ENCODE measurements at places on chromosomes 12 and 14.

DNA sequence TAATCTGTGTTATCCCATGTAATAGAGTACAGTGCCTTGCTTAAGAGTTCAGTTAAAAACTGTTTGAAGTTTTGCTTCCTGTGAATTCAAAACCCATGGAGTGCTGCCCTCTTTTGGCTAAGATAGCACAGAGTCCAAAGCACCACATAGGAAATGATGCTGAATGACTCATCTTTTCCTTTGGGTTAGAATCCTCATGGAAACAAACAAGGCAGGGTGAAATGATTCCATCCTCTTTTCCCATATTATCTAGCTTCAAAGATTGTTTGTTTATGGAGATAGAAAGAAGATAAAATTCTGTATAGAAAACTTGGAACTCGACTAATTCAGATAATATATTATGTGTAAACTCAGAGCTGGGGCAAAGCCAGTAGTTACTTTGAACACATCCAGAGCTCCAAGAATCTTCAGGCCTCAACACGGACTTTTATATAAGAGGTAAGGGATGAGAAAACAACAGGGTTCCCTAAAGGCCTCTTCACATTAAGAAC lies 87.4 kb downstream of the OTOGL start:
- DNase-seq: no peak

DNA sequence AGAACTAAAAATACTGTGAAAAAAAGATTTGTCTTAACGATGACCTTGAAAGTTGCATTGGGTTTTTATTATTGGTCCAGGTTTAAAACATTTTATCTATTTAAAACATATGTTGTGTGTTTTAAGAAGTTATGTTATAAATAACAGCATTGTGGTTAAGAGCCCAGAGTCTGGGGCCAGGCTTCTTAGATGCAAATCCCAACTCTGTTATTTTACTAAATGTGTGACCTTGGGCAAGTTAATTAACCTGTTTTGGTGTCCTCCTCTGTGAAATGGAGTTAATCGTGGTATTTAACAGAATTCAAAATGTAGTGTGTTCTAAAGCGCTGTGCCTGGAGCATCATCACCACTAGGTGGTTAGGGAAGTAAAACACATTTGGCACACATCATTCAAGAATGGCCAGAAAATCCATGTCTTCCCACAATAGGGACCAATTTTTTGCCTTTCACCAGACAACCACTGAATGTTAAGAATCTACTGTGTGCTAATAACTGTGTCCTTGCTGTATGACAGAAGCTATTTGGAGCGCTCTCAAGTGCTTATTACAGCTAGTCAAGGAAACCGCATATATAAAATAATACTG lies 133.3 kb downstream of the MON2 start:
- no peak for DNase-seq

GRCh38 chr12:131793243-131794022 lies 34.8 kb upstream of the MMP17 start:
- no peak for DNase-seq

DNA sequence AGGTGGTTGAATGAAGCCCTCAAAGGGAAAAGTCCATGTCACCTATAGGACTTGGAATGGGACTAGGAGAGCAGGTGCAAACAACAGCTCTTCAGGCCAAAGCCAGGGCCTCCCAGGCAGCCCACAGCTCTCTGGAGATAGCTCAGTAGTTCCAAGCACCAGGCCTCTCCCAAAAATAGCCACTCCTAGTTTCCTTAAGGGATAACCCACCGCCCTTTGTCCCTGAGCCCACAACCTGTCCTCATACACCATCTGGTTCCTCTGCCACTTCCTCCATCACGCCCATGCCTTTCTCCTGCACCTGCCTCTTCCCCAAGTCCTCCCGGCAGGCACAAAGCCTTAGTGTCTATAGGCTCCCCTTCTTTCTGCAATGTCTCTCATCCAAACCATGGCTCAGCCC lies 2.1 kb downstream of the RAB15 start:
- no peak for DNase-seq

DNA sequence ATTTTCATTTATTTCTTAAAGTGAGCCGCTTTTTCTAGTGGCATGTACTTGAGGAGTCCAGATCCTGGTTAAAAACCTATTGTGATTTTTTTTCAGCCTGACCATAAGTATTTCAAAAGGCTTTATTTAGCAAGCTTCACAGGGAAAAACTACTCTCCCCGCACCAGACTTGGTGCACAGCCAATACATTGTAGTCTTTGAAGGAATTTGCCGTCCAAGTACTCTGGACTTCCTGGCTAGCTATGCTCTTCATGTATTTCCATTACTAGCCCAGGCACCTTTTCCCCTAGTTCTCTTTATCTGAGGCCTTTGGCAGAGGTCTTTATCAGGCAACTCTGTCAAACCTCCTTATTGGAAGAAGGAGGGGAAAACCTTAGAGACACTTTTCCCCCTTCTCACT lies 234.7 kb downstream of the CCDC91 start:
- DNase-seq: no peak

GRCh38 chr12:8960176-8960575 lies 10.7 kb upstream of the M6PR start:
- DNase-seq: no peak

- DNase-seq: no peak
These were observed 392.1 kb upstream of the DDHD1 start for GRCh38 chr14:53545217-53545616.

- no peak for DNase-seq
These were observed 108.2 kb upstream of the SLC38A2 start for GRCh38 chr12:46480724-46481123.

DNA sequence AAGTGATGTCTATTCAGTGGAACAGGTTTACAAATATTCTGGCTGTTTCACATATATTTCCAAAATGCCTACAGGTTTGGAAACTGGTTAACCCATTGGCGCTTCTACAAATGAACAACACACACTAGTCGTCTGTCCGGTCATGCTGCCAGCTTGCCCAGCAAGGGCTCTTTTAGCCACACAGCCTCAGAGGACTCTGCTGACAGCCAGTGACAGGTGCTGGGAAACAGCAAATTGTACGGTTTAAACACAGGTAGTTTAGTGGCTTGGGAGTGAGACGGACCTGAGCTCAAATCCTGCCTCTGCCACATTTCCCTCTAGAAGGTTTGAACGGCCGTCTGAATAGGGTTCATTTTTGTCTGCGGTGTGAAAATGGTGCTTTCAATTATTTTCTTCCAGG lies 53.8 kb downstream of the MOK start:
- no peak for DNase-seq

- DNase-seq: no peak
These were observed 974.7 kb downstream of the GALC start for GRCh38 chr14:87018294-87018693.

GRCh38 chr14:98926146-98926545 lies 345.9 kb downstream of the BCL11B start:
- DNase-seq: no peak

- no peak for DNase-seq
These were observed 3.4 kb downstream of the CKB start for GRCh38 chr14:103519043-103519836.

- DNase-seq: no peak
These were observed 10.1 kb upstream of the TWF1 start for GRCh38 chr12:43816168-43816567.

DNA sequence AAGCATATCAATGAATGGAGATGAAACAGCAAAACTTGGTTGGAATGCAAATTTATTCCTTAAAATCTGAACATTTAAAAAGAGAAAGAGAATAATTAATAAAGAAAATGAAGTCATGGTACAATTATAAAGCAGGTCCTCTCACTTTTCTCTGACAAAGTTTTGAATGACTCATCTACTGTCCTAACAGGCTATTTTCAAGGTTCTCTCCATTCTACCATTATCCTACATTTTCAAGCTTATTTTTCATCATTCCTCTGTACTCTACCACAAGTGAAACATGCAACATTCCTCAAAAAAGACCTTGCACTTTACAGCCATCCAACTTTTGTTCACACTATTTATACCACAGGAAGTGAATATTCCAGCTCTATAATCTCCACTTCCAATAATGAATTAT lies 36.9 kb upstream of the AP4S1 start:
- DNase-seq: no peak

DNA sequence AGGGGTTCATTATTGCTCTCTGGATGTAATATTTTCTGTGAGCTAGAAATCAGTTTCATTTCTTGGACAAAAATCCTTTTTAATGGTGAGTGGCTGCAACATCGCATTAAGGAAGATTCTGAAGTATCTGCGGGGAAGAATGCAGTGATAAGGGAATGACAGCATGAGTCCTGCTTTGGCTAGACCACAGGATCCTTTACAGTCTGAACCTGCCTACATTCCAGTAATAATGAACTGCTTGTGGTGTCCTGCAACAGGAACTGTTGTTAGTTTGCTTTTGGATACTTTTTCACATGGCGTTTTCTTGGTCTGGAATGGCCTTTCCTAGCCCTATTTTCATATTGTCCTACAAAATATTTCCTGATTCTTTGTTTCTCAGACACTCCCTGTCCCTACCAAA lies 15.7 kb downstream of the MDM2 start:
- no peak for DNase-seq

DNA sequence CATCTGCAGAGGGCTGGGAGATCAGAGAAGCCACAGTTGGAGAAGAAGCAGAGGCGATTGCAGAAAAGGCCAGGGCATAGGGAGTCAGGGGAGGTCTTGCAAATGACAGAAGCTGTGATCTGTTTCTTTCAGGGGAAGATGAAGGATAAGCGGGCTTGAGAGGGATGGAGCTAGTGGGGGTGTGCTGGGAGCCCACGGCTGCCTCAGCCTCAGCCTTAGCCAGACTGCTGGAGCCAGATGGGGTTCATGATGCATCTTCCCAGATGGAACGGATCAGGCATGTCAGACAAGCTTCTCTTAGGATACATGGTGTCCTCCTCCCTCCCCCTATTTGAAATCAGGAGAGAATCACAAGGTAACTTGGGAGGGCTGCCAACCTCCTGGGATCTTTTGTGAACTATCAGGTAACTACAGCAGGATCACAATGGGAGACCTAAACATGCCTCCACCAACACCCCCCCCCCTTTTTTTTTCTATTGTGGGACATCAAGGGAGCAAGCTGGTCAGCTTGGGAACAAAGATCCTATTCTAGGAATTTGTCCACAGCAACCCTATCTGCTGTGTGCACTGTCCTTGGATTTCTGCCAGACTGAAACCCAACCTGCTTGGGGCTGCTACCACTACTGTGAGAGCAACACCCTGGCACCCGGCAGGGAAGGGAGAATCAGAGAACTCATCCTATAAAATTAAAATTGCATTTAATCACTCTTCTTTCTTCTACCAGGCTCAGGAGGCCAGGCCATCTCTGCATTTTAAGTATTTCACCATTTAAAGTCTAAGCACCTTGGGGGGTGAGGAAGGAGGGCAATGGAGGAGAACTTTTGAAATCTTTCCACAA lies 10.7 kb upstream of the ATP2A2 start:
- no peak for DNase-seq
